ENCODE measurements at places on chromosomes 5 and 9. TPM values are rescaled to one million over a fixed set of nuclear protein-coding genes. Genes with fewer than 3 reads are reported as not detected.
A peak's percentile ranks its signal among the peaks of the same experiment; 100 is the strongest.

GRCh38 chr9:18798106-18798505, 234.9 kb downstream of the SAXO1 start:
- no peak for DNase-seq

GRCh38 chr5:81317536-81317935, 16.1 kb downstream of the ZCCHC9 start:
- DNase-seq = no peak

DNA sequence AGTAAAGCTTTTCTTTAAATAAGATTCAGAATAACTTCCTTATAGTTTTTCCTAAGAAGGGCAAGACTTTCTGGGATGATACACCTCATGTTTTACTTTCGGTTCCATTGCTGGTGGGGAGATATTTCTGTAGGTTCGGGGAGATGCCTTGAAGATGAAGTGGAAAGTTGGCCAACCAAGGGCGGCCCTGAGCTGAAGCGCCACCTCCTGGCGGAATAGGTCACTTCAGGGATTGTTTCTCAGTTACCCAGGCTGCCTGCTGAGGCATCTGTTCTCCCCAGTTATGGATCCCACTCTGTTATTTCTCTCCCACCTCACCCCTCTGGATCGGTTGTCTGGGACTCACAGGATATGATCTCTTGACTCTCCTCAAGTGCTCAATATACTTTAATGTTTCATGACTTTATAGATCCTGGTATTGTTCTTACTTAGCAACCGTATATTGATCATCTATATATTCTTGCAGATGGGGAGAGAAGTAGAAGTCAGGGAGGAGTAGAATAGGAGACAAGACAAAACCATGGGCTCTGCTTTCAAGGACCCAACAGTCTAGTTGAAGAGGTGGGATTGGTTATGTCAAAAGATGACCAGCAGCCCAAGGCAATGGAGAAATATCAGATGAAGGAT, 23.4 kb downstream of the MEGF10 start:
- peak; percentile 21 for DNase-seq

DNA sequence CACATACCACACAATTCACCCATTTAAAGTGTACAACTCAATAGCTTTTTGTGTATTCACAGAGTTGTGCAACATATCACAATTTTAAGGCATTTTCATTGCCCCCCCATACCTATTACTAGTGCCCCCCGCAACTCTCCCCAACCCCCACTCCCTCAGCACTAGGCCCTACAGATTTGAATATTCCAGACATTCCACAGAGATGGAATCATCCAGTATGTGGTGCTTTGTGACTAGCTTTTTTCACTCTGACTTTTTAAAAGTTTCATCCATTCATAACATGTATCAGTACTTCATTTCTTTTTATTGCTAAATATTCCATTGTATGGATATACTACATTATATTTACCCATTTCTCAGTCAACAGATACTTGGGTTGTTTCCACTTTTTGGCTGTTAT, 102.9 kb upstream of the LRRTM2 start:
- DNase-seq = no peak

DNA sequence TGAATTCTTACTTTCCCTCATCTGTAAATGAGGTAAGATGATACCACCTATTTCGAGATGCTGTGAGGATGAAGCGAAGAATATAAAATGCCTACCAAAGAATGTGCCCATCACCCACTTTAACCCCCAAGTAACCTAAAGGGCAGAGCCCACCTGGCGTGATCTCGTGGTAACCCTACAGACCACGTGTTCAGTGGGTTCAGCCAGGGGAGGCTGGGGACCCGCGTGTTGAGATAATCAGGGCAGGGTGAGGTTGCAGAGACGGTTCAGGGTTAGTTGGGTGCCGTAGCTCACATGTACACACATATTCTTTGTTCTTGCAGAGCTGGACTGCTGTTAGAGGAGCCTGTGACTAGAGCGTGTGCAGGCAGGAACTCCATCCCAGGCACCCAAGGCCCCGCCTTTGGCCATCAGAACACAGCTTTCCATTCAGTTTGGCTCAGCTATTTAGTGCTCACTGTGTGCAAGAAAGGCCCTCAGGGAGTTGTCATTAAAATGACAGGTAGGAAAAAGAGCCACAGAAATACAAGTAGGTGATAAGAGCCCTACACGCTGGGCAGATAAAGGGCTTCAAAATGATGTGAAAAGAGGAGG, 56.5 kb upstream of the HAND1 start:
- DNase-seq = no peak

GRCh38 chr5:96822686-96823459, 15.1 kb upstream of the ERAP1 start:
- no peak for DNase-seq

- no peak for DNase-seq
These were observed 589.7 kb downstream of the ANXA1 start for GRCh38 chr9:73741316-73741715.

GRCh38 chr5:35651002-35651756, 33.5 kb downstream of the SPEF2 start:
- DNase-seq = peak; percentile 13

Gene PRRX2
- 10.8 TPM for total RNA-seq

Gene PPP1R2B
- not detected for total RNA-seq

Gene LIX1
- total RNA-seq = 0.14 TPM

Data from H7 (cell line).